ENCODE measurements at places on chromosomes 2 and 18.

DNA sequence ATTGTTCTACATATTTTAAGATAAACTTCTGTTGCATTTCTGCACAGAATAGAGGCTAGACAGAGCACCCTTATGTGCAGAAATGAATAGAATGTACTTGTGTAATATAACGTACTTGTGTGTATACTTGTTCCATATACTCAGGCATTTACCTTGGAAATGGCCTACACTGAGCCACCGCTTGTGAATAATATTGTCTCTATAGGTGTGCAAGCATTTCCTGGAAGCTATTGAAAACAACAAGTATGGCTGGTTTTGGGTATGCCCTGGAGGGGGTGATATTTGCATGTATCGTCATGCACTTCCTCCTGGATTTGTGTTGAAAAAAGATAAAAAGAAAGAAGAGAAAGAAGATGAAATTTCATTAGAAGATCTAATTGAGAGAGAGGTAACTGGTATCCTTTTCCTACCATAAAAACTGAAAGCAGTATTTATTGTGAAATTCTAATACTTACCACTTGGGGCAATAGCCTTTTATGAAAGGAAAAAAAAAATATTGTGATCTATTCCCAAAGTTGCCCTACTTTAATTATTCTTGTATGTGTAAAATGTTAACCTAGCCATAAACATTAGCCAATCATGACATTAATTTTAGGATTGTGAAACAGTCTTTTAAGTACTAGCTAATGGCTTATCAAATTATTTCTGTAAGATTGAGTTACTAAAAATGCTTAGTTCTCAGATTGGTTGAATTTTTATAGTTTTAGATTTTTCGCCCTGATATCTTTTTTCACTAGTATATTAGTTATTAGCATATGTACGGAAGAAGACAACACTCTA, 18.0 kb downstream of the ZC3H15 start:
- DNase-seq, result no peak

DNA sequence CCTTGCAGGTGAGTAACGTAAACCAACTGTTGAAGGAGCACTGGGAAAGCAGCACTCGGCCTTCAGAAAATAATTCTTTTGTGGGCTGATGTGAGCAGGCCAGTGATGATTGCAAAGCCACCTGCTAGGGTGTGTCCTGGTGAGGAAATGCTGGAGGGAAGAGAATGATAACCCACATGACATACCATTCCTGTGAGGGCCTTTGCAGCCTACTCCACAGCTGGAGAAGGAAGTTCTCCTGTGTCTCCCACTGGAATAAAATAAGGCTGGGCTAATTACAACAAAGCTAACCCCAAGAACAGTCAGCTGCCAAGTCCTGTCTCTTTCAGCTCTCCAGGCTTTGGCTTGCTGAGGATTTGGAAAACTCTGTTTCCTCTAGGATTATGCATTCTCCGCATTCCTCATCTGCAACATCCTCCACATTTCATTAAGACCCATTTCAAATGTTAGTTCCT, 16.7 kb upstream of the DSG1 start:
- no peak for DNase-seq

DNA sequence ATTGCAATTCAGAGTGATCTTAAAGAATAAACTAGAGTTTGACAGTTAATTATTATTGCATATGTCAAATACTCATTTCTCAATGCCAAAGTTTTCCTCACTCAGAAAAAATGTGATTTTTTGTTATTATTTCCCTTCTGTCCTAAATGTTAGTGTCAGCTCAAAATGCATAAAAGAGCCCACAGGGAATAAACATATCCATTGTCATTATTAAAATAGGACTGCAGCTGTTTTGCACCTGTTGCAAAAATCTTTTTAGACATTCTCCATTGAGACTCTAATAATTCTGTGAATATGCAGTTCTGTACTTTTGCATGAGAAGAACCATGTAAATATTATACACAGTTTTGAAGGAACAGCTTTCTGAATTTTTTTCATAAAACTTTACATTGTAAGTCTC, 540.0 kb upstream of the SLC39A10 start:
- DNase-seq, result no peak

DNA sequence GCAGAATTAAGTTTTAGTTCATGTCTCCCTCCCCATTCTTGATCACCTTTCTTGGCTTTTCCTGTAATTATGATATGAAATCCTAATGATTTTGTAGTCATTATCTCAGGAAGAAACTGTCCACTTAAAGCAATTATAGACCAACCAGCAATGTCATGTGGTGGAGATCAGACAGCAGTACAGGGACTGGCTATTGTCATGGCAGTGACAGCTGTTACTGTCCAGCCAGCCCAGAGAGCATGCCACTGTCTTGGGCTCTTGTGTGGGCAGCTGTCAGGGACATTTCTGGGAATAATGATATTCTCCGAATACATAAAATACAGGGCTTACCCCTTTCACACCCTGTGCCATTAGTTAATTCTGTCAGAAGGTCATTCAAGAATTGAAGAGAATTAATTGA, 355.3 kb upstream of the RAB12 start:
- DNase-seq, result no peak

GRCh38 chr2:209512971-209513370, 89.1 kb downstream of the MAP2 start:
- no peak for DNase-seq

GRCh38 chr2:172926785-172927640, 148.6 kb upstream of the MAP3K20 start:
- no peak for DNase-seq

DNA sequence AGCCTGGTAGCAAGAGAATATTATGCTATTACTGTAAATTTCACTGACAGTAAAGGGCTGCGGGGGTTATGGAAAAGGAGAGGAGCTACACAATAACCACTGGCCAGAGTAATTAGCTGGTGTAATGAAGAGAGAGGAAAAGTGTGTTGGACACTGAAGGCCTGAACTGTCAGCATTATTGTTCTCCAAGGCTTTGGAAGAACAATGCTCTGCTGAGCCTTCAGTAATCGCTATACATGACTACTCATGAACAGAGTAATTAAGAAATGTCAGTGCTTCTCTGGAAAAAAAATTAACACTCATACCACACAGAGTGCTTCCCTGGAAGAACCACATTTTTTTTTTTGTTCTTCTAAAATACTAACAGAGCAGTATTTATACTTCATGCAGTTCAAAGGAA, 931.3 kb downstream of the CPS1 start:
- DNase-seq, result no peak

DNA sequence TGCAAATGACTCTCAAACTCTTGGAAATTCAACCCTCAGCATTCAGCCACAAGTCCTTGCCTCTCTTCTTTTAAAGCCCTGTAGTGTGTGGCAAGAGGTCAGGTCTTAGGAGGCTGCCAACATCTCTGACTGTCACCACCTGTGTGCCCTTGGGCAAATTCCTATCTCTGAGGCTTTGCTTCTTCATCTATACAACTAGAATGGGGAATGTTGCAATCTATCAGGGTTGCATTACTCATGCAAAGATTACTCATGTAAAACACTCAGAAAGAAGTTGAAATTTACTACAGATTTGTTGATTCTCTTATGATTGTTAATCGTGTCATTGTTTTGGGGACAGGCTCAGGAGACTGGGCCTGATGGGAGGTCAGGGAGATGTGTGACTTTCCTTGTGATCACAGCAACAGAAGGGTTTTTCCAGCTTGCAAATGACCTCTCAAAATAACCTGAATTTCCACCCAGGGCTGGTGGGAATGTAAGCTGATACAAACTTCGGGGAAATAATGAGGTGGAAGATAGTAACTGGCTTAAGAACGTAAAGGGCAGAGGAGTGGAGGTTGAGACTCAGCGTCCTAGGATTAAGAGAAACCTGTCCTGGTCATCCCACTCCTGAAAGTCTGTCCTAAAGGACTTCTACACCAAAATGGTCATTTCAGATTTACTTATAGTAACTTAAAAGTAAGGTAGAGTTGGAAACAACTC, 32.1 kb upstream of the SIGLEC15 start:
- DNase-seq, result no peak

DNA sequence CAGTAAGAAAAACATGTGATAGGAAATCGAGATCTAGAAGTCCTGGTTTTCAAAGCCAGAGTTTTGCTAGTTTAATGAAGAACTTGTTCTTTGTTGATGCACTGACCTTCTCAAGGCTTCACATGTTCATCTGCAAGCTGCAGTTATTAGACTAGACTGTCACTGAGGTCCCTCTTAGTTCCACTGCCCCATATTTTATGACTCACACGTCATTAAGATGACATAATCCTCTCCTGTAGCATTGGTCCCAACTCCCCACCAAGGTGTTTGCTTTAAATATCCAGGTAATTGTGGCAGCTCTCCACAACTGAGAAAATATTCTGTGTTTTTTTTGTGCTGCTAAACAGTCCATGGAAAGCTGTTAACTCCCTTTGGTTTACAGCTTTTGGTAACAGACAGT, 149.7 kb downstream of the MREG start:
- no peak for DNase-seq

All from activated CD8-positive, alpha-beta memory T cell treated with anti-CD3 and anti-CD28 coated beads, Interleukin-2, amount 50 U/mL, for 4 hours (primary cell).